Brain pericyte (primary cell): ENCODE measurements at places on chromosomes 6 and 20.

- no peak for DNase-seq
Observed at GRCh38 chr20:63328026-63328700, 33.0 kb downstream of the CHRNA4 start.

- DNase-seq = no peak
Observed at GRCh38 chr6:25486550-25486949, 165.5 kb upstream of the SCGN start.

GRCh38 chr6:20770773-20771172 lies 236.5 kb downstream of the CDKAL1 start:
- DNase-seq = no peak

GRCh38 chr6:137223370-137224131 lies 4.4 kb upstream of the IFNGR1 start:
- DNase-seq = peak; percentile 76

- DNase-seq = no peak
Observed at GRCh38 chr20:56766528-56766927, 137.4 kb downstream of the TFAP2C start.

GRCh38 chr6:16540804-16541752 lies 220.2 kb downstream of the ATXN1 start:
- DNase-seq = no peak

- no peak for DNase-seq
Observed at GRCh38 chr6:97085772-97086171, 161.2 kb downstream of the KLHL32 start.
